ENCODE measurements at places on chromosomes 5 and 9.
A peak's percentile ranks its signal among the peaks of the same experiment; 100 is the strongest.

GRCh38 chr9:95649801-95650213, 133.0 kb upstream of the PTCH1 start:
- DNase-seq: no peak

GRCh38 chr5:111583758-111584203, 71.4 kb upstream of the STARD4 start:
- no peak for DNase-seq

GRCh38 chr9:94002316-94003140, 47.4 kb upstream of the BARX1 start:
- DNase-seq: no peak

DNA sequence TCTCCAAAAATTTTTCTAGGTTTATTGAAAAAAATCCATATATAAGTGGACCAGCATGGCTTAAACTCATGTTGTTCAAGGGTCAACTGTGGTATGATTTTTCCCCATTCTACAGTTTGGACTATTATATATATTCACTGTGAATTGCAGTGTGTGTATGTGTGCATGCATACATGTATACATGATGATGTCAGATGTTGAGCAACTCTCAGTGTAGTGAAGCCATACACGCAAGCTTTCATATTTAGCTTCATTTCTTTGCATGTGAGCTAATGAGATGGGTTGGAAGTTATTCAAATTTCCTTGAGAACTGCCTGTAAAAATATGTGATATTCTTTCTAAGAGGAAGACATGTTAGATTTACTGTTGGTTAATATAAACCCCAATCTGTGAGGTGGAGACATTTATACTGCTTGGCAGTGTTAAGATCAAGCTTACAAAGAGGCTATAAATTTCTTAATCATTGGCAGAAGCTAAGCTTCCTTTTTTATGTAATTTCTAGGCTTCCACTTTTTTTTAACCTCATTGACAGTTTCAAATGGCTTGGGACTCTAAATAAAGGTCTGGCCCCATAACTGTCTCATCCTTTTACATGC, 134.8 kb downstream of the GABRG2 start:
- no peak for DNase-seq

DNA sequence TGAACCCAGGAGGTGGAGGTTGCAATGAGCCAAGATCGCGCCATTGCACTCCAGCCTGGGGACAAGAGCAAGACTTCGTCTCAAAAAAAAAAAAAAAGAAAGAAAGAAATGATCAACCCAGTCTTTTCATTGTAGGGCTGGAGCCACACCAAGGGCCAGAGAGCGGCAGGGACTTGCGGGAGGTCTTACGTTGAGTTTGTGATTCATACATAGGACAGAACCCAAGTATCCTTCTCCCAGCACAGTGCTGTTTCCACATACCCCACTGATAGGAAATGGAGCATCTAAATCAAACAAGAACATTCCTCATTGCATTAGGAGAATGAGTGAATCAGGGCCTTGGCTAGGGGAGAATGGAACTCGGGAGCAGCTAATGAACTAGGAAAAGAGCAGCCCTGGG, 3.5 kb upstream of the TNIP1 start:
- no peak for DNase-seq

DNA sequence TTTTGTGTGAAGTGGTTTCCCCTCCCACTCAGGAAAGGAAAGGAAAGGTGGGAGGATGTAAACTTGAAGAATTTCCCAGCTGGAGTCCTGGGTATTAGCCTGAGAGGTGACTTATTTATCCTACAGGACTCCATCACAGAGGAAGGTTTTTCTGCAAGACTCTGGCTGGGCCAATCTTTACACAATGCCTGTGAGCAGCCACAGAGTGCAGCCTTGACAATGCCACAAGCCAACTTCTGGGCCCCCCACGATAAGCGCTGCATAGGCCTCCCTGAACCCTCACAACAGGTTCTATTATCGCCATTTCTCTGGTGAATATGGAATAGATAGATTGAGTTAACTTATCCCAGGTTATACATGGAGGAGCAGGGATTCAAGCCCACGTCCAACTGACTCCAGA, 12.4 kb downstream of the TTC39B start:
- no peak for DNase-seq

- DNase-seq: no peak
Observed at GRCh38 chr9:127588740-127589506, 23.2 kb upstream of the STXBP1 start.

GRCh38 chr9:136494531-136495215, 11.8 kb upstream of the SEC16A start:
- DNase-seq: no peak

- peak; percentile 31 for DNase-seq
Observed at GRCh38 chr9:108150736-108151586, 661.4 kb upstream of the KLF4 start.

DNA sequence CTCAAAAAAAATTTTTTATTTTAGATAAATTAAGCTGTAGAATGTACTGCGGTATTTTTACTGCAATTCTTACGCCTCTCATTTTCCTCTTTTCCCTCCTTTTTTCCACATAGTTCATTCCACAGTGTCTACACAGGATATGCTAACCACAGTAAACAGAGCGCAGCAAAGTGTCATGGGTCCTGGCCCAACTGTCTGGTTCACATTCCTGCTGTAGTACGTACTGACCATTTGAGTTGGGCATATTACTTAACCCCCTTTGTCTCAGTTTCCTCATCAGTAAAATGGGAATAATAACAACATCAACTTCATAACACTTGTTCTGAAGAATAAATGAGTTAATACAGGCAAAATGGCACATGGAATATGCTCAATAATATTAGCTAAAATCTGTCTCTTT, 41.6 kb downstream of the SLC44A1 start:
- DNase-seq: no peak

GRCh38 chr9:125612616-125613015, 94.4 kb downstream of the MAPKAP1 start:
- DNase-seq: no peak

- no peak for DNase-seq
Observed at GRCh38 chr9:108861464-108861863, 602 bp upstream of the ACTL7A start.

- no peak for DNase-seq
Observed at GRCh38 chr5:75961818-75962217, 121.4 kb upstream of the SV2C start.

GRCh38 chr5:14184725-14185124, 41.6 kb downstream of the TRIO start:
- no peak for DNase-seq

DNA sequence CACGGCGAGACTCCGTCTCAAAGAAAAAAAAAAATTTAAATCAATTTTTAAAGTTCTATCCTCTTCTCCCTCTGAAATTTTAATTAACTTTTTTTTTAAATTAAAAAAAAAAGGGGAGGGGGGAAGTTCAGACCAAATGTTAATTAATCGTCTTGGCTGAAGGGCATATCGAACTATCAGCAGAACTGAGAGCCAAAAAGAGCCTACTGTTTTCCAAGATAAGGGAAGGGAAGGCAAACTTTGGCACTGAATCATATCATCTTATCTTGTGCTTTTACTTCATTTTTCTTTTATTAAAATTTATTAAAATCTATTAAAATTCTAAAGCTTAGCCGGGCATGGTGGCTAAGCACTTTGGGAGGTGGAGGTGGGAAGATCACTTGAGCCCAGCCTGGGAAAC, 45.9 kb upstream of the MTMR12 start:
- DNase-seq: no peak

DNA sequence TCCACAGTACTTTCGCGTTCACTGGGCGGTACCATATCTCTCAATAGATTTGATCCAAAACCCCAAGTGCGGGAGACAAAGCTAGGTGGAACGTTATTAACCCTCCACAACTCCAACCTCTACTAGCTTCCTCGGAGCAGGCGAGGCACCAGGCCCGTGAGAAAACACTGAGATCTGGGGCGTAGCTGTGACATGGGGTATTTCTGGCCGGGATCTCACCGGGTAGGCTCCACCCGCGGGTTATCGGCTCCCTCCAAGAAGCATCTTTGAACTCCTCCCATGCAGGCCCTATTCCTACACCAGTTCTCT, 350 bp upstream of the SLC25A46 start:
- DNase-seq: no peak

DNA sequence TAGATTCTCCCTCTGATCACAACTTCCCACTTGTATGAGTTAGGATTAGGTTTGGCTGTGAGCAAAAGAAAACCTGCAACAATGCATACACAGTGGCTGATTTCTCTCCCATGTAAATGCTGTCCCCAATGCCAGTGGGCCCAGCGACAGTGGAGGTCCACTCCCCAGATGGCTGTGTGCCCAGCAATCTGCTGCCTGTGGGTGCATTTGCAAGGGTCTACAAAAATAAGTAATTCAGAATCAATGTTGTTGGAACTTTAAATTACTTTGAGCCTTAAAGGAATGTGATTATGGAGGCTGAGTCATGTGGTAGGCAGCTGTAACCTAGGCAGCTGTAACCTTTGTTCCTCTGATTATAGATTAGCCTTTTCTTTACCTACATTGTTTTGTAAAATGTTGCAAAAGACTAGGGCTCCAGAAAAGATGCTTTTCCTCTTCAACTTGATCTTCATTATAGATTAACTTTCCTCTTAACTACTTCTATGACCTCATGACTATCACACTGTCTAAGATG, 14.2 kb upstream of the MXD3 start:
- no peak for DNase-seq

GRCh38 chr5:95725937-95726810, 5.0 kb upstream of the RHOBTB3 start:
- peak; percentile 43 for DNase-seq

GRCh38 chr5:141637123-141637766, 448 bp downstream of the RELL2 start:
- DNase-seq: no peak

- DNase-seq: no peak
Observed at GRCh38 chr9:27150746-27151406, 41.9 kb downstream of the TEK start.

- no peak for DNase-seq
Observed at GRCh38 chr5:176620333-176620981, 9.9 kb downstream of the SNCB start.

- DNase-seq: no peak
Observed at GRCh38 chr9:38110476-38110875, 41.4 kb upstream of the SHB start.

DNA sequence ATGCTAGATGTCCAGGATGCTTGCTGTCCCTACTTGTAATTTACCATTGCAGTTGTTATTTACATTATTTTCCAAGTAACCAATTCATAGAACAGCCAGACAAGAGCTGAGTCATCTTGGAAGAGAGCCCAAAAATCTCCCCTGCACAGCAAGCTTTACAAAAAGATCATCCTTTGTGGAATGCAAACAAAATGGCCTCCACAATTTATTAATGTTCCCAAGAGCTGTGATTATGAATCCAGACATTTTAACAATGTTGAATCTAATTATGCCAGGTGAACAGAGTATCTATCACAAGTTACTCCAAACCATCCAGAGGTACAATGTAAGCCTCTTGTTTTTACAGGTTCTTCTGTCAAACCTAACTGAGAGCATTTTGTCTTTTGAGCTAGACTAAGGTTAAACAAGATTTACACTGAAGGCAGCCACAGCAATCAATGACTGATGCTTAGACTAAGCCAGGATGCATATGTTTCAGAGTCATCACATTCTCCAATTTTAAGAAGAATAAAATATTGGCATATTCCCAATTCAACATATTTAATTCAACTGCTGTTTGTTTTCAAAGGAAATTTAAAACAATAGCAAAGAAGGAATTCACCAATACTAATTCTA, 95.3 kb upstream of the SLC12A2 start:
- peak; percentile 88 for DNase-seq
